Stimulated activated CD8-positive, alpha-beta memory T cell treated with anti-CD3 and anti-CD28 coated beads, Interleukin-7, amount 100 ng/mL, for 48 hours (primary cell): ENCODE measurements at places on chromosomes 16 and 17.

DNA sequence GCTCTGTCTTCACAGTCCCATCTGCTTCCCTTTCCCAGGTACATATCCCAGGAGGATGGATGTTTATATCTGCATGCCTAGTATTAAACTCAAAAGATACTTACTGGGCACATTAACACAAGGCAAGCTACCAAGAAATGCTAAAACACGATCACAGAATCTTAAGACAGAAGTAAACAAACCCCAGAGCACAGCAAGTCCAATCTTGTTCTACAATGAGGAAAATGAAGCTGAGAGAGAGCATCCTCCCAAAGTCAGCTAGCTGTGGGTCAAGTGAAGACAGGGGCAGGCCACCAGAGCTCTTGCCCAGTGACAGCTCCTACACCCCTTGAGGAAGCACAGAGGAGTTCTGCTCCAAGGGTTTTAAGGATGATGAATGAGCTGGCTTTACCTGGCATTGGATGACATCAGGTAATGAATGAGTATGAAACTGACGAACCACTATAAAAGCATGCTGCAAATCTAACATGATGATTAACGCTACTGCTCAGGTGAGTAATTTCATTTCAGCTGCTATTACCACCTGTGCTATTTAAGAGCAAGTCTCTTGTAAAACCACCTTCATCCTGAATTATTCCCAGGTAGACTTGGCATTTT, 20.3 kb downstream of the XPO6 start:
- no peak for DNase-seq

GRCh38 chr17:77101521-77102410, 39.0 kb upstream of the SEC14L1 start:
- no peak for DNase-seq

GRCh38 chr17:61872099-61872498, 8.8 kb upstream of the BRIP1 start:
- DNase-seq = no peak

GRCh38 chr17:44759086-44759915, 513 bp downstream of the ADAM11 start:
- no peak for DNase-seq

GRCh38 chr16:11165349-11165748, 90.7 kb downstream of the SOCS1 start:
- no peak for DNase-seq
